ENCODE measurements at places on chromosomes 12 and 14.

GRCh38 chr12:10086387-10086786 lies 12.4 kb downstream of the CLEC1A start:
- DNase-seq, result no peak

DNA sequence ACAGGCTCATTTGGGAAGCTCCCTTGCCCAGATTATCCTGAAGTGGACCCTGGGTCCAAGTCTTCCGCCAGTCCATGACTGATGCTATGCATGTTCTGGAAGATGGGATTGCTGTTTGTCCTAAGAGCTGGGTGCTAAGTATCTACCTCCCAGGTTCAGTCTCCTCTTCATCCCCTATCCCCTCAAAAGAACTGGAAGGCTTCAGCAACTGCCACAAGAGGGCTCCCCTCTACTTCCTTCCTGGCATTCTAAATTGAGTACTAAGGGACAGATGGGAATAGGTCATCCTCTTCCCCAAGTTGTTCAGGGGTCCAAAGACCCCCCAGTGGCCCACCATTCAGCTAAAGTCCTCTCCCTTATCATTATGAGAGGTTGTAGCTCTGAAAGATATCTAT lies 9.0 kb upstream of the FKBP11 start:
- DNase-seq, result no peak

DNA sequence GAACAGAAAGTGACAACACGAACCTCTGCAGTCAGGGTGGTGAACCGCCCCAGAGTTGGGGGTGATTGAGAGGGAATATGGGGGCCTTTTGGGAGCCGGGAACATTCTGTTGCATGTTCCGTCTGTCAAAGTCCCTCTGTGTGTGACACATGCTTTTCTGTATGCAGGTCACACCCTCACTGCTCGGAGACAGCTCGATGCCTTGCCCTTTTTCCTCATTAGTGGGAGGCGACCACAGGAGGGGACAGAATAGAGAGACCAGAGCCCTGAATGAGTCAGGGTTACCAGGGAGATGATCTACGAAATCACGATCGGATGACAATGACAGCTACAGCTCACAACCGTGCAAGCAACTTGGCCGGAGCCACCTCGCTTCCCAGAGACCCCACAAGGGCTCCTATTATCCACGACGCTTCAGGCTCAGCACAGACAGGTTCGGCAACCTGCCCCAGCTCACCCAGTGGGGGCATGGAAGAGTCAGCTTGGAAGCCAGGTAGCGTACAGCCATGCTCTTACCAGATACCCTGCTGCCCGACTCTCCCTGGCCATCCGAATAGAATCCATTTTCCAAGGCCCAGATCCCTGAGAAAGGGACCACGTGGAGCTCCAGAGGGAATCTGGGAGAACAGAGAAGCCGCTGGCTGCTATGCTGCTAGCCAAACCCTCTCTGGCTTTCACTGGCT lies 38.8 kb downstream of the TESC start:
- DNase-seq, result peak; percentile 48

GRCh38 chr14:91417120-91417982 lies at the start of gene CCDC88C:
TSS of gene CCDC88C (minus strand) at chr14:91417820. CDS start at chr14:91417690, 130 bp downstream.
- peak; percentile 72 for DNase-seq

DNA sequence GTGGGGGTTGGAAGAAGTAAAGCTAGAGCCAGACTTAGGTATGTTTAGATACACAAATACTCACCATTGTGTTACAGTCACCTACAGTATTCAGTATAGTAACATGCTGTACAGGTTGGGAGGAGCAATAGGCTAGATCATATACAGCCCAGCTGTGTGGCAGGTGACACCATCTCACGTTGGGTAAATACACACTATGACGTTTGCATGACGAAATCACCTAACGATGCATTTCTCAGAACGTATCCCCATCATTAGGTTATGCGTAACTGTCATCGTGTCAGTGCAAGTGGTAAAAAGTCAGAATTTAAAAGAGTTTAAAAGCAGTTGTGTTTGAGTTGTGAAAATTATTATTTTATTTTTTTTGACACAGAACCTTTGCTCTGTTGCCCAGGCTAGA lies 167.1 kb downstream of the APAF1 start:
- DNase-seq, result no peak

DNA sequence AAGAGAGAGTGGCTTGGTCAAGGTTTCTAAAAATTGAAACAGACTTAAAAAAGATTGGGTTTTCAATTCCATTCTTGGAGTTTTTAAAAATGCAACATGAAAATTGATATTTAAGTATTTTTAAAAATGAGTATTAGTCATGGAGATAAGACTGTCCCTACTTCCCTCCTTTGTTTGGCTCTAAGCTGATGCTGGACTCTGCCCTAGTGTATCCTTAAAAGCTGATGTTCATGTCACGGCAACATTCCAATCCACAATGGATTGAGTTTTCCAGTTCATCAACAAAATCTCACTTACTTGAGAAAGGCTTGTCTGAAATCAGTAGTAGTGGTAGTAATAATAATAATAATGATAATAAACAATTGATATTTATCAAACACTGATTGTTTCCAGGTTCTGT lies 119.0 kb upstream of the SLC38A2 start:
- no peak for DNase-seq

DNA sequence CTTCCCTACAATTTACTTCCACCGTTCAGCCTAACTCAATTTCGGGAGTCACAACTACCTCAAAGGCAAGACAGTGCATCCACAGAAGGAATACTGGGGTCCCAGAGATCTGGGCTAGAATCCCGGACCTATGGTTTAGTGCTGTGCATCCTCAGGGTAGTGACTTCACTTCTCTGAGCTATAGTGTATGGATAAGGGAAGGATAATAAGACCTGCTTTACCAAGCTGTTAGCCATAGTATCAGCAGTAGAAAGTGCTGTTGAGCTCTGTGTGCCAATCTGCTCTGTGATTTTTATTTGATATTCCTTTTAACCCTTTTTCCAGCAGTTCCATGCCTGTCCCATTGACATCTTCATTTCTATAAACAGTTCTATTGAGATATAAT lies 1044.3 kb downstream of the BCL11B start:
- no peak for DNase-seq

DNA sequence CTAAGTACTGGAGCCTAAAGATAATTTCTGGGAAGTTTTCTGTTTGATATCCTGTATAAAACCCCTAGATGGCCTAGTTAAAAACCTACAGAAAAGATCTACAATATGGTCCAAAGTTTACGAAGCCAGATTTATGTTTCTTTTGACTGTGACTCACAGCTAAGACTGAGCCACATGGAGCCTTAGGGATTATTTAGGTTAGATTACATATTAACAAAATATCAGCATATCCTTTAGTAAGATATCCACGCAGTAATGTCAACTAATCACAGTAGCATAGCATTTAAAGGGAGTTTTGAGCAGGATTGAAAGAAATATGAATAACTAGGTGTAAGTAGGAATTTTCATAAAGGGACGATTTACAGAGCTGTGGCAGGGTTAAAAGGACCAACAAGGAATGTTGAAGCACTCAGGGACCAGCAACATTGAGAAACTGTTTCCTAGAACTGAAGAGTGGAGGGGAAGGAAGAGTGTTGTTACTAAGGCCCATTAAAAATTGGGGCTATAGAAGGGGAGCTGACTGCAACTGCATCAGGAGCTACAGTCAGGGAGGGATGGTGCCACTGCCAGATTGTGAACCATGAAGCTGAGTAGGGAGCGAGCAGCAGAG lies 155.5 kb downstream of the DACT1 start:
- no peak for DNase-seq

DNA sequence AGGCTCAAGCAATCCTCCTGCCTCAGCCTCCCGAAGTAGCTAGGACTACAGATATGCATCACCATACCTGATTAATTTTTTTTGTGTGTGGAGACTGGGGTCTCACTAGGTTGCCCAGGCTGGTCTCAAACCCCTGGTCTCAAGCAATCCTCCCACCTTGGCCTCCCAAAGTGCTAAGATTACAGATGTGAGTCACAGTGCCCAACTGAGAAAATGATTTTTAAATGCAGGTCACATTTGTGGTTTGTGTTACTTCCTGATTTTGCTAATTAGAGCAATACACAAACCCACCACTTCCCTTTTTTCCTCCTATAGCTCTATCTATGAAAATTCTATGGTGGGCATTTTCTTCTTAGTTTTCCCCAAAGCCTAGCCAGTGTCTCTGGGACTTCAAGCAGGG lies 45.5 kb upstream of the TMEM263 start:
- DNase-seq, result no peak

DNA sequence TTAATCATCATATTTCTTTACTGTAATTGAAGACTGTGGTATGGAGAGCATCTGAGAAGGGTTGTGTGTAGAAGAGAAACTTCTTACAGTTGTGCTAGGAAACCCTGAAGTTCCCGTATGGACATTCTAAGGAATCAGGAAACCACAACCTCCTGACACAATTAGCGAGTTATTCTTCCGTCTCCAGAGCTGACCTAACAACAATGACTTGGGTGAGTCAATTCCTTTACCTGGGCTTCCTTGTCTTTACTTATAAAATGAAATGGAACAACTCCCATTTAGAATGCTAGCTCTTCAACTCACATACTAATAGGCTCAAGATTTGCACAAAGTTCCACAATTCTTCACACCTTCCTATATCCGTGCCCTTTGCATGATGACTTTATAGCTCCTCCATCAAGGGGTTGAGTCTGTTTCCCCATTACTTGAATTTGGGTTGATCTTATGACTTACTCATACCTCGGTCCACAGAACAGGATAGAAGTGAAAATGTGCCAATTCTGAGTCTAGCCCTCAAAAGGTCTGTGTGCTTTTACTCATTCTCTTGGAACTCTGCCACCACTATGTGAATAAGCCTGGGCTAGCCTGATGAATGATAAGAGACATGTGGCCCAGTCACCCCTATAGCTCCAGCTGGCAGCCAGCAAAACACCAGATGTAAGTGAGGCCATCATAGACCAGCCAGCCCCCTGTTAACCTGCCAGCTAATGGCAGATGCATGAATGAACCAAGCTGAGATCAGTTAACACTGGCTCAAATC lies 459.4 kb downstream of the ETNK1 start:
- no peak for DNase-seq

GRCh38 chr12:75170640-75171185 lies 38.9 kb downstream of the KCNC2 start:
- DNase-seq, result no peak

DNA sequence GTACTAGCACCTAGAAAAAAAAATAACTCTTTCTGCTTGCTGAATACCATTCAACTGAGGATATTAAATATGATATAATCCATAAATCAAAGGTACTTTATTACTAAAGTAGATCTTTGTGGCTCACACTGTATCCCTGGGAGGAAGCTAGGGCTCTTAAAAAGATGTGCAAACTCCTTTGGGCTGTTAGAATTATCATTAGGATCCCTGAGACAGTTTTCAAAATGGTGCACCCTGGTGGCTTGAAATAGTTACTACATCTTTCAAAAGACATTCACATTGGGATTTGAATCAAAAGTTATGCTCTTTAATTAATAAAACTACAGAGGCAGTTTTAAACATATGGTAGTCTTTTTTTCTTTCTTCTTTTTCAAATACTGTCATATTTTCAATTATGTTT lies 228.5 kb upstream of the G2E3 start:
- DNase-seq, result no peak

DNA sequence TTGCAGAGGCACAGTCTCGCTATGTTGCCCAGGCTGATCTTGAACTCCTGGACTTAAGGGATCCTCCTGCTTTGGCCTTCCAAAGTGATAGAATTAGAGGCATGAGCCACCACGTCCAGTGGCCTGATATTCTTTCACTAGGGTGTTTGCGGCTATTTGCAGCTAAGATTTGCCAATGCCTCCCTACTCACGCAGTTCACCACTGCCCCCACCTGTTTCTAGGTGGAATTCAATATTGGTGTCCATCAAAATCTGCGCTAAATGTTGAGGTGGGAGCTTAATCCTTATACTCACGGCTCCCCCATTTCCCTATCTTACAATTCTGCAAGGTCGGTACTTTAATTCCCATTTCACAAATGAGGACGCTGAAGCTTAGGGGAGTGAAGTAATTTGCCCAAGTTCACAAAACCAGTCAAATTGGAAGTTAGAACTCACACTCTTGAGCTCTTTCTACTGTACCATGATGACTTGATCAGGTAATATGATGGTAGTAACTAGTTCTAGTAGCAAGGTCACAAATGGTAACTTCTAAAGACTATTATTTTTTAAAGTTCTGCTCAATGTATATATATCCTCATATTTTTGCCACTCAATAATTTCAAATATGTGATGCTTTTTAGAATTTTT lies 22.1 kb upstream of the LRRC9 start:
- no peak for DNase-seq

DNA sequence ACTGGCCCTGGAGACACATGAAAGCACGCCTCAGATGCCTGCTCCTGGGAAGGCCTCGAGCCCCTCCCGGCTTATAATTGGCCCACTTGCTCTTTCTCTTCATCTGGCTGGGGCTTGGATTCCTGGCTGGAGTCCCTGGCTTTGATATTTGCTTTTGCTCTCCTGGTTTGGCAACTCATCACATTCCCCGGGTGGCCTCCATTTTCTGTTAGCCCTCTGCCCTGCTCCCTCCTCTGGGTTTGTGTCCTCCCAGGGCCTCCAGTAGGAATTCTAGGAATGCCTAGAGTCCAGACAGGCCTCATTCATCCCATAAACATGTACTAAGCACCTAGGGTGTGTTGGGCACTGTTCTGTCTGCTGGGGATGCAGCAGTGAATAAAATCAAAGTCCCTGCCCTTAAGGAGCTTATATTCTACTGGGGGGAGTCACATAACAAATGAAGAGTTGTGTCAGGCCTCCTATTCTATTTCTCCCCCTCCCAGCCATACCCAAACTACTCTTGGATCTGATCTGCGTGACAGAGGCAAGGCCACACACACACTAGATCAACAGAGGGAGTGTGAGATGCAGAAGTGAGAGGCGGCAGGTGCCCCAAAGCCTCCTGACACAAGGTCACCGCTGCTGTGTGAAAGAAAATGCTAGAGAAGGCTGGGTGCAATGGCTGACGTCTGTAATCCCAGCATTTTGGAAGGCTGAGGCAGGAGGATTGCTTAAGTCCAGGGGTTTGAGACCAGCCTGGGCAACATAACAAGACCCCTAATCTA lies 21.3 kb upstream of the TSPAN9 start:
- no peak for DNase-seq

- no peak for DNase-seq
Observed at GRCh38 chr12:20011200-20011599, 357.1 kb upstream of the PDE3A start.

DNA sequence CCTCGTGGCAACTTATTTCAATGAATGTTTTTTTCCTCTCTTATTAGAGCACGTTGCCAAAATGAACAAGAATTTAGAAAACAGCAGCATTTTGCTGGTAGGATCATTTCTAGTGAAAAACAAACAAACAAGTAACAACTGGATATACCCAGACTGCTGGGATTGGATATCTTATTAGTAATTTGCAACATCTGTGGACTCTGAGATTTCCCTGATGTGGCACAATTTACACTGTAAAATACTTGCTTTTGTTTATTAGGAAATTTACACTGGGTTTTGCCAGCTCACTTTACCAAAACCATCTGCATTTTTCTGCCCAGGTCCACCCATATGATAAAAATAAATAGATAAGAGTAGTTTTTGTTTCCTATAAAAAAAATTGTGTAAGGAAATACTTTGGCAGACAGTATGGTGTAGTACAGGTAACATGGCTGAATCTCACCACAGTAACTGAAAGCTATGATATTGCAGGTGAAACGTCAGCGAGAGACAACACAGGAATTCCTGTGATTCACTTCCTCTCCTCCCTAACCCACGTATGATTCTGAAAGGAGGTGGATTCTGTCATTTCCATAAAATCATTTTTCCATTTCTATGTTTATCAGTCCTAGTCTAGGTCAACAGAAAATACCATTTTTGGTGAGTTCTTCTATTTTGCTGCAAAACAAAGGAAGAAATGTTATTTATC lies 176.2 kb upstream of the NOVA1 start:
- no peak for DNase-seq

Measured in CD4-positive, alpha-beta T cell treated with Interleukin-15 for 1 hour (primary cell).